ENCODE measurements at places on chromosomes 11 and 22. TPM values are rescaled to one million over a fixed set of nuclear protein-coding genes. Genes with fewer than 3 reads are reported as not detected.

Gene MEI1
- total RNA-seq = not detected

Gene CSF2RB
- not detected for total RNA-seq

Gene ME3
- total RNA-seq = 70.1 TPM

Gene RASD2
- total RNA-seq = 0.05 TPM

Gene OR10G4
- not detected for total RNA-seq

Gene CASP12
- total RNA-seq = not detected

Gene RBMXL2
- total RNA-seq = not detected

Gene RFPL2
- not detected for total RNA-seq

Gene CHST1
- total RNA-seq = not detected

All from HT-29 (cell line).